ENCODE measurements at places on chromosomes 3 and 15. TPM values are rescaled to one million over a fixed set of nuclear protein-coding genes. Genes with fewer than 3 reads are reported as not detected.

GRCh38 chr3:123687286-123687685 is 102.4 kb upstream of the HACD2 start:
- no peak for DNase-seq

GMNC gene
- 0.41 TPM for total RNA-seq

DNA sequence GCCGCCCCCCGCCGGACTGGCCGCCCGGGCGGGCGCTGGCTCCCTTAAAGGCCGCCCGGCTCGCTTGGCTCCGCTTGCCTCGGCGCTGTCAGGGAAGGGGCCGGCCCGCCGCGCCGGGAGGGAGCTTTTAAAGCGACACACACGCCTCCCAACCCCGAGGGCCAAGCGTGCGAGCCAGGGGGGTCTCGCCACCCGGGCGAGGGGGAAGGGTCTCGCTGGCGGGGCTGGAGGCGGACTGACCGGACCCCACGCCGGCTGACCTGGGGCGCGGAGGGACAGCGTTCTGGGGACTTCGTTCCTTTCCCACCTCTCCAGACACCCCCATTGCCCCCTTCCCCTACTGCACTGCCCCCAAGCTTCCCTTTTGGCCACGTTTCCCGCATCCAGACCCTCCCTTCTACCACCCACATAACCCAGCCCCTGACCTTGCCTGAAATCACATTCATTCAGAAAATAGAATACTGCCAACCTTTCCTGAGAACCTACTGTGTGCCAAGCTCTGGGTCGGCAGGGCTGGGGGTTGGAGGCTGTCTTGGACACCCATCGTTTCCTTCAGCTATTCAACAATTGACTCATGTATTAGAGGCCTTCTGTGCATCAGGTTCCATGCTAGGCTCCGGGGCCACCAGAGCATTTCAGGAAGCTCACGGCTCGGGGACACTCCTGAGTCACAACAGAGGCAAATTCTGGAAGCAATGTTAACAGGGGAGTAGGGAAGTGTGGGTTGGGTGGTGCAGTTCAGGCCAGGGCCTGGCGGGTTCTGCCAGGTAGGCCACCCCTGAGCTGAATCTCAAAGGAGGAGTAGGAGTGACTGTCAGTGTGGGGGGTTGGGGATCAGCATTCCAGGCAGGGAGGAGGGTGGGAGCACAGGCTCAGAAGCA is at the start of gene INSYN1:
Gene INSYN1, minus strand, starts transcription at position 102 of the 881 bp plus-strand sequence. CDS start 2,221 bp downstream, outside the sequence.
- peak; percentile 78 for DNase-seq

GRCh38 chr15:63238796-63239195 is 38.6 kb upstream of the APH1B start:
- no peak for DNase-seq

- DNase-seq, result no peak
Measured at GRCh38 chr3:143731776-143732175, 116.5 kb downstream of the SLC9A9 start.

DNA sequence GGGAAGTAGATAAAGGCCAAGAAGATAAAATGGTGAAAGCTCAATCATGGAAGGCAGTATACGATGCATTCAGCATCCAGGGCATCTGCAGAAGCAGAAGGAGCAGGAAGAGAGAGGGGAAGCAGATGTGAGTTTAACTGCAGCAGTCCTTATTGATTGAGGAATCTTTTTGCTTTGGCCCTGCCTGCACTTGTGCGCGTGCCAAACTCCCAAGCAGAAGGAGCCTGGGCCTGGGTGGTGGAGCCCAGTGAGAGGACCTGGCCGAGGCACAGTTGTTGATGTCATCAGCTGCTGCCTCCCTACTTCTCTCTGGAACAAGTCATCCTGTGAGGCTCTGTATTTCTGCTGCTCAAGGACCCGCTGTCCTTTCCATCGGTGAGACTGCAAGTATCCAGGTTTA is 65.5 kb upstream of the ROPN1 start:
- no peak for DNase-seq

- DNase-seq, result peak; percentile 71
Measured at GRCh38 chr15:99755692-99756409, 22.6 kb upstream of the LYSMD4 start.

RPL29 gene
- 852 TPM for total RNA-seq

RPUSD2 gene
- total RNA-seq, result 15.9 TPM

All from frontal cortex (tissue), 4 donors.